Stimulated activated CD4-positive, alpha-beta T cell treated with anti-CD3 and anti-CD28 coated beads, TNF-alpha, amount 100 ng/mL, for 1 hour (primary cell): ENCODE measurements at places on chromosomes 1 and 21.

DNA sequence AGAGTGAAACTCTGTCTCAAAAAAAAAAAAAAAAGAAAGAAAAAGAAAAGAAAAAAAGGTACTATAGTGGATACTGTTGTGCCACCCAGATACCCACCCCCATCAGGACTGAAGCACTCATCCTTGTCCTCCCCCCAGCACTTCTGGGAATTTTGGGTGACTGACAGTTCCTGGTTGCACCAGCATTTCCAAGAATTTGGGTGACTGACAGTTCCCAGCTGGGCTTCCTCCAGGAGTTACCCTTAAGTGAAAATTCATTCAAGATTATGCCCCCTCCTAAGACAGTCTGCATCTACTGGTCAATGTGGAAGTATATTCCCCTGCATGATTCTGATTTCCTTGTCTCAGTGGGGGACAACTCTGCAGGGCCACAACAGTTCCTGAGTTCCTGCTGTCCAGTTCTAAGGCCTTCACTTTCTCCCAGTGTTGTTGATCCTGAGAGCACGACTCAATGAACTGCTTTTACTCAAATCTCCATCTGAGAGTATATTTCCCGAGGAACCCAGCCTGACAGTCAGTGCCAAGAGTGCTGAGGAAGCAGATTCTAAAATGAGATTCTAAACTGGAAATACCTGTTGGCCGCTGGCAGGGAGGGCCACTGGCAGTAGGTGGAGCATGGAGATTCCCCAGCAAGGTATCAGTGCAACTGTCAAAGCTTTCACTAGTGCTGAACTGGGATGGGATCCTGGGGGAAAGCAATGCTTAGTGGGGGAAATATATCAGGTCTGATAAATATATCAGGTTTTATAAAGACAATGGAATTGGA lies 18.5 kb downstream of the RIIAD1 start:
- DNase-seq: no peak

DNA sequence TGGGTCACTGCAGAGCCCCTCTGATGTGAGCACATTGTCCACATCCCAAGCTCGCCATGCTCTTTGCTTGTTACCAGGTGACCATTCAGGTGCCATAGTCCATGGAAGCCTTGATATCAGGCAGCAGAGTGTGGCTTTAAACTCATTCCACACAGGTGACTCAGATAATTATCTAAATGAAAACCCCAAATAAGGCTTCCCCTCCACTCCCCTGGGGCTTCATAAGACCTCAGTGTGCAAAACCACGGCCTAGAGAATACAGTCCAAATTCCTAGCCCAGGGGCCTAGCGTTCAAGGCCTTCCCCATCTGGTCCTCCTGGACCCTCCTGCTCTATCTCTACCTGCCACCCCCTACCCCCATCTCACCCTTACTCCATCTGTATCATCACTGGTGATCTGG lies 97.1 kb downstream of the ARHGEF10L start:
- no peak for DNase-seq

GRCh38 chr1:147202576-147202975 lies 22.6 kb downstream of the FMO5 start:
- DNase-seq: no peak

DNA sequence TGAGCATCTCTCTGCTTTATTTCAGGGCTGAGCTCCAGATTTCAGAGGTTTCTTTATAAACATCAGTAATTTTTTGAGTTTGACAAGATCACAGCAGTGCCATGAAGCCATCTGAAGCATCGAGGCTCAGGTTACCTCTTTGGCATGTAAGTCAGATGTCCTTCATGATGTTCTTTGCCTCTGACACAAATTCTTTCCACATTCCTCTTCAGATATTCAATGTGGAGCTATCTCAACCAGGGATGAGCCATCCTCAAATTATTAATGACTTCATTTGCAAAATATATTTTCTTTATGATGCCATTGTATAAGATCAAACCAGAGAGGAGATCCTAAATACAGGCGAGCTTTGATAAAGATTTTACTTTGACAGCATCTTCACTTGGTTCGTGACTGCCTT lies 256.7 kb downstream of the COL11A1 start:
- DNase-seq: no peak

GRCh38 chr1:179663810-179664209 lies 72.2 kb downstream of the TDRD5 start:
- DNase-seq: no peak

DNA sequence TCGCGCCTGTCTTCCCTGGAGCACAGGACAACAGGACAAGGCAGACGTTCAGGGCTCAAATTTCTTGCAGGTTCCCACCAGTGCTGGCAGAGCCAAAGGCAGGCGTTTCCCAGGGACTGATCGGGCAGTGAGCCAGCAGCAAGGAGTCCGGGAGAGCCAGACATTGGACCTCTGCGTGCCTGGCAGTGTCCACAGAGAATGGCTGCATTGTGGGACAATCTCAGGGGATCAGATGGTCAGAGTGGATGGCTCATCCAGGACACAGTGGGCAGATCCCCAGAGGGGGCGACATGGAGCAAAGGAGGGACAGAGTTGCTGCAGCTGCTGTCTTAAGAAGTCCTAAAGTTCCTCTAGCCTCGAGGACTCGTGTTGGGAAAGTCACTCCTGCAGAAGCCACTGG lies 4.6 kb downstream of the TMEM63A start:
- no peak for DNase-seq

DNA sequence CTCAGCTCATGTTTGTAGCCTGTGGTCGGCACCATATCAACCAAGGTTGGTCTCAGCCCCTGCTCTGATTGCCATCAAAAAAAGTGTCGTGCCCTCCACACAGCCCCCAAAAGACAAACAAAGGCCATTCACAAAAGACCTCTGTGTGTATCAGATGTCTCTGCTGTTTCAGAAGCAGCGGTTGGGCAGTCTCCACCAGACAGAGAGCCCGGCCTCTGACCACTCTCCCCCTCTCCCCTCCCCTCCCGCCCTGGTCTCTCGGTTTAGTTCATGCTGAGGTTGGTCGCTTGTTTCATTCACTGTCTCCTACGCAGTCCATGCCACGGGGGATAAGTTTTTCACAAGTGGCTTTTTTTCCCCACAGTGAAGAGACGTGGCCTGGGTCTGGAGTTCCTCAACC lies 27.1 kb downstream of the ACTA1 start:
- DNase-seq: no peak

DNA sequence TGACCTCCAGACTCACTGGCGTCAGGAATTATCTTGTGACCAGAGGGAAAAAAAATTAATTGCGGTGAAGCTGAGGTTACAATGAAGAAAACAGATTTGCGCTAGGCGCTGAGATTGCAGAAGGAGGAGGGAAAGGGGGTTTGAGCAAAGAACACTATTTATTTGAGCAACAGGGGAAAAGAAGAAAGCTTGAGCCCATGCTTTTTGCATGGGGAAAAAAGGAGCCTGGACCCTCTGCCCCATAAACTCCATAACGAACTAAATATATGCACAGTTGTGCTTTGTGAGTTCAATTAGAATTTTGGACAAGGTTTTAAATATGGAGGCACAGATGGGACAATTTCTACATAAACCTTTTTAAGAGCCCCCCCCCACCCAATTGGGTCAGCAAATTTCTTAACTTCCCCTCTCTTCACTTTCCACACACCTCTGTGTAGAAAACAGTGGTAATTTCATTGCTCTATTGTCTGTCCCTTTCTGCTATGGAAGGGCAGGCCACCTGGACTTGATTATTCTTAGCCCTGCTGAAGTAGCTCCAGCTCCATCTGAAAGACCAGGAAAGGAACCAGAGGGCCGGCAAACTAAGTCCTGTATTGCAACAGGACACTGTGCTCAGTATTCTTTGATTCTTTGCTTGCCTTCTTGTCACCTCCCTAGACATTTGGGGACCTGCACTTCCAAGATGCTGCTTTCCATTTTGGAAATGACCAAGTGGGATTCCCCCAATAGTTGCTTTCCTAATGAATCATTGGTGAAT lies 862 bp upstream of the ID3 start:
- DNase-seq: no peak

DNA sequence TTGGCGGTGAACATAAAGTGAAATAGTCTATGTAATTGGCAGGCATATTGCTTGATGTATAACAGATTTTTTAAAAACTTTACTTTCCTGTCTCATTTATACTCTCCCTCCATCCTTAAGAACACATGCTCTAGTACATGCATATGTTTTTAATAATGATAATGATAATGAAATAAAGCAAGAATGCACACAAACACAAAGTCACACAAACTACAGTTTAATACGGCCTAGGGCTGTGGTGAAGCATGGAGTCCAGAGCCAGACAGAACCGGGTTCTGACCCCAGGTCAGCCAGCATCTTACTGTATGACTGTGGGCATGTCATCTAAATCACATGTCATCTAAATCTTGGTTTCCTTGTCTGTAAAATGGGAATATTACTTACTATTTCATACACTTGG lies 324.9 kb upstream of the NFIA start:
- DNase-seq: no peak

DNA sequence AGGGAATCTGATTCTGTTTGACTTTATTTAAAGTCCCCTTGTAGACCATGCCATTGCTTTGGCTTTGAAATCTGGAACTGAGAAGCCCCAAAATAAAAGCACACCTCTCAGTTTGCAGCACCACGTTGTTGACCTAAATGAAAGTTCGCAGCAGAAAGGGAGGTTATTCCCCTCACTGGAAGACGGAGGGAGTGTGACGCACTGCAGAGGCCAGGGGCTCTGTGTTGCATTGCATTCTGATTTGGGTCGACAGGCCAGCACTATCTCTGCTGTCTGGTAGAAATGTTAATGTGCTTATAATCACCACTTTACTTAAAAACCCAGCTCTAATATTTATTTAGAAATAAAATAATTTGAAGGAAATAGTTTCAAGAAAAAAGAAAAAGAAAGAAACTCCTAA lies 675.2 kb upstream of the NR5A2 start:
- DNase-seq: no peak

- DNase-seq: no peak
Measured at GRCh38 chr1:173507205-173507846, 30.2 kb downstream of the PRDX6 start.

DNA sequence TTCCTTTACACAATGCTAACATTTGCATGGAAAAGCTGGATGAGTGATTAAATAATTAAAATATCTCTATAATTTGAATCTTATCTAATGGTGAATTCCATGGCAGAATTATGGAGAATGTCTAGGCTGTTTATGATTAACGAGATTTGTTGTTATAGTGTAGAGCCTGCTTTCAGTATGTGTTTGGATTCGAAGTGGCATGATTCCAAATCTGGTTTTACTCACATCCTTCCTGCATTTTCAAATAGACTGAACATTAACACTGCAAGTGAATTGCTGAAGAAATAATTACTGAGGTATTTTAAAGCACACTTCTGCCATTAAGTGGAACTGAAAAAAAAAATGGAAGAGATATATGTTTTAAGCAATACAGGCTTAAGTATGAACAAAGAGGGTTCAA lies 5.1 kb upstream of the NEK7 start:
- DNase-seq: no peak

DNA sequence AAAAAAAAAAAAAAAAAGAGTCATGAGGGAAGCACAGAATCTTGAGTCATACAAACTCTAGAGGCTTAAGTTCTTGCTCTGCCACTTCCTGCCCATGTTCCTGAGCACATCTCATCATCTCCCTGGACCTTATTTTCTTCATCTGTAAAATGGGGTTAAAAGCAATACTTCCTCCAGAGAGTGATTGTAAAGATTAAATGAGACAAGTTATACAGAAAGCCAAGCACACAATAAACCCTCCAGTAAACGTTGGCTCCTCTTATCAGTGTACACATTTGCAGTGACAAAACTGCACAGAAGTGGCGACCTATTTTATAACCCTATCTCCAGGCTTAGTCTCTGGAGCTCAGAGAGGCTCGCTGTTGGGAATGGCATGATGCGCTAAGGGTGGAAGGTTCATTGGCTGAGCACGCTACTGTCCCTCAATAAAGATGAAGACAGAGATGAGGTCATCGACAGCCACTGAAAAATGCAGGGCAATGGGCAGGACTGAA lies 82.1 kb downstream of the RRAGC start:
- DNase-seq: no peak

DNA sequence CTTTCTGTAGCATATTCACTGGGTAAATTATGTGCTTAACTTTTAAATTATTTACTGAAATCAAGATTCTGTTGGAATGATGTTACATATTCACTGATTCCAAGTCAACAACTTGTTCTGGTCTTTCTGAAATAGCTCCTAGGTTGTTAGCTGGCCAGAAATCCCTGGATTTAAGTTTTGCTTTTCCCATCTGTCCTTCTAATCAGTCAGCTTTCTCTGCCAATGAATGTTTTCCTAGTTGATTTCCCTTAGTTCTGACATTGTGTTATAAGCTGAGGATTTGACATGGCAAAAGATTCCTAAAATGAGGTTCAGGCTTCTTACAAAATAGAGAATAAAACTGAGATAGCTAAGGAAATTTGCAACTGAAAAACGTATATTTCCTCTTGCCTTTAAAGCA lies 1479.6 kb downstream of the MRPL39 start:
- no peak for DNase-seq

- DNase-seq: no peak
Measured at GRCh38 chr1:208536212-208536611, 292.0 kb upstream of the PLXNA2 start.

- DNase-seq: no peak
Measured at GRCh38 chr1:196861429-196861828, 26.4 kb upstream of the CFHR4 start.

- no peak for DNase-seq
Measured at GRCh38 chr1:8218351-8219092, 99.4 kb upstream of the SLC45A1 start.

DNA sequence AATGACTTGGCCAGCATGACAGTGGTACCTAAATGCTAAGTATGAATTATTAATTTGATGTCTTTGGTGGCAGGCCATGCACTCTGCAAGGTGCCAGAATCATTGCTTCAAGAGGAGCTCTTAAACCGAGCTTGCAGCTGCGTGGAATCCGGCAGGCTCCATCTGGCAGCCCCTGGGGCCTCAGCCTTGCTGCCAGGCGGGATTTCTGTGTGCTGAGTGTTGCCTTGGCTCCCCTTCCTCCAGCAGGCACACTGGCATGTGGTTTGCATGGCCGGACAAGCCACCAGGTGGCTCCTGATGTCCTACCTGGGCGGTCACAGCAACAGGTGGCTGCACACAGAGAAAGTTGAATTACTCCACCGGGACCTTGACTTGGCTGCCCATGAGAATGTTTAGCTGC lies 155.4 kb downstream of the URB2 start:
- DNase-seq: no peak

GRCh38 chr1:31987135-31987619 lies 26.5 kb upstream of the KHDRBS1 start:
- no peak for DNase-seq

DNA sequence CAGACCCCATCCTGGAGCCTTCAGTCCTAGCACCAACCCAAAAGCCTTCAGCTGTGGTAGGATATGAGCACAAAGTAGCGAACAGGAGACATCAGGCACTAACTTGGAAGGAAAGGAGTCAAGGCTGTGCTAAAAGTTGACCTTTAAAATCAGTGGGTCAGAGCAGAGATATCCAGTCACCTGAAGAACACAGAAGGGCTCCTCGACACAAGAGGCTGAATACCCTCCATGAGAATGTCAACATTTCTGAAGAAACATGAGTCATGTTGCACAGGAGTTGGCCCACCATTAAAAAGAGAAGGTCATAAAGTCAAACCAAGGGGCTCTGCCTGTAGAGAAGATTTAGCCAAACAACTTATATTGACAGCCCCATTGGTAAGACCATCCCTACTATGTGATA lies 172.5 kb downstream of the PLPP3 start:
- no peak for DNase-seq
